Stimulated activated CD8-positive, alpha-beta memory T cell treated with anti-CD3 and anti-CD28 coated beads, Interleukin-7, amount 100 ng/mL, for 1 hour (primary cell): ENCODE measurements at places on chromosomes 4 and X.

DNA sequence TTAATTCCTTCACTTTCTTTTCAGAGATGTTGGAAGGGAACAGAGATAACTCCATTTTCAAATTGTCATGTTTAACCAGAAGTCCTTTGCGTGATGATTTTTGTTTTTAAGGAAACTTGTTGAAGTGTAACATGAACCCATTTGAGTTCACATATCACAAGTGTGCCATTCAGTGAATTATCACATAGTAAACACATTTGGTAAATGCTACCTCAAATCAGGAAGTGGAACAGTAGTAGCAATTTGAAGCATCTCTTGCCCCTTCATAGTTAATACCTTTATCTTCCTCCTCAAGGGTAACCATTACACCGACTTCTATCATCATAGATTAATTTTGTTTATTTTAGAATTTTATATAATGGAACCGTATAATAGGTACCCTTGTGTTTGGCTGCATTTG is 35.8 kb downstream of the KDM6A start:
- no peak for DNase-seq

- DNase-seq, result no peak
Measured at GRCh38 chrX:16604337-16604736, 45.6 kb upstream of the S100G start.

GRCh38 chr4:81736324-81736723 is 264.6 kb upstream of the RASGEF1B start:
- DNase-seq, result no peak

DNA sequence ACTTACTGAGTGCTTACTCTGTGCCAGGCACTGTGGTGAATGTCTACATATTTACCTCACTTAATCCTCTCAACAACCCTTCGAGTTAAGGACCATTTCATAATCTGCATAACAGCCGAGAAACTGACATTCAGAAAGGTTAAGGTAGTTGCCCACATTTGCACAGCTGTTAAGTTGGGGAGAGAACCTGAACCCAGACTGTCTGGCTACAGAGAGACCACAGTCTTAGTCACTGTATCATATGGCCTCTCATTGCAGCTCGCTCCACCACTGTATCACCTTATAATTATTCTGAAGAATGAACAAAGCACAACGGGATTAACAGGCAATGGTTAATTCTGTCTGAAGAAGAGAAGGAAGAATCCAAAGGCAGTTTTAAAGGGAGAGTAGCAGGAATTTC is 98.5 kb downstream of the ADGRA3 start:
- DNase-seq, result no peak

- no peak for DNase-seq
Measured at GRCh38 chr4:10495651-10496050, 38.4 kb upstream of the ZNF518B start.

DNA sequence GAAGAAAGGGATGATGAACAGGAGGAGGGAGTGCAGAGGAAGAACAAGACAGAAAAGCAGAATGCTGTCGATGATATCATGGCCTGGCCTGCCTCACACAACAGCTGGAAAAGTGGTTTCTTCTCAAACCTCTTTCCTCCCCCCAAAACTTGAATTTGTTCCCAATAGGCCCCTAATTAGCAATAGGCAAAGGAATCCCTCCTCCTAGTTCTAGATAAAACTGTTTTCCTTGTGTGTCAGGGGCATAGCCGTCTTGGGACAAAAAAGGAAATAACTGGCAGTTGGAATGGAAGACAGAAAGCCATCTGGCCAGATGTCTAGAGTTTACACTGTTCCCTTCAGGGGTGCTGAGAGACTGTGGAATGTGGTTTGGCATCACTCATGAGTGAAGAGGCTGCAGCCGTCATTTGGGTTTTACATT is 177.8 kb upstream of the C1QTNF7 start:
- no peak for DNase-seq

DNA sequence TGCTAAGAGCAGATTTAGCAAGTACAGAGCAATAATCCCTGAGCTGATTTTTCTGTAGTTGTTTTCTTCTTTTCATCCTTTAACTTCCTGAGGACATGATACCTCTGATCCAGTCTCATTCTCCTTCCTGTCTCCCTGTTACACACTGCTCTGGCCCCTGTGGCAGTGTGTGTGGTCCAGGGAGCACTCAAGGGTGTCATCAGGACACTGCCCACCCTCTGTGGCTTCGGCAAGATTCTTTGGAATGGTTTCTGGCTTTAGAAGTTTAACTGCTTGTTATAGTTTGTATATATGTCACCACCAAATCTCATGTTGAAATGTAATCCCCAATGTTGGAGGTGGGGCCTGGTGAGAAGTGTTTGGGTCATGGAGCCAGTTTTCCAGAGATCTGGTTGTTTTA is 637.3 kb downstream of the BCOR start:
- DNase-seq, result no peak

DNA sequence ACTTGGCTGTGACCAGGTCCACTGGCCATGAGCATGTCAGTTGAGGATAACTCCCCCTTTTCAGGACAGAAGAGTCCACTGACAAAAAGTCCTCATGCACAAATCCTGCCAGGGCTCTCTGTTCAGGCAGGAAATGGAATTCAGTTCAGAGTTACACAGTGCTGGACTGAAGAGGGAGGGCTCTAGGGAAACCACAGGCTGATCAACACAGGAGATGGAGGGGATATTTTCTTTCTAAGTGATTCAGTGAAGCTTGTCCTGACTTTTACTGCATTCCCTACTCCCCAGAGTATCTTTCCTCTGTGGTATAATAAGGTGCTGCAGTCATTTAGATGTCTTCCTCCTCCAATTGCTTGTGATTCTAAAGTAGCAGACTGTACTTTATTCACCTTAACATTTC is 335.5 kb upstream of the IGFBP7 start:
- DNase-seq, result no peak

- no peak for DNase-seq
Measured at GRCh38 chr4:24933684-24934275, 20.9 kb upstream of the CCDC149 start.

GRCh38 chr4:53103481-53103880 is 241.4 kb downstream of the RASL11B start:
- no peak for DNase-seq

GRCh38 chr4:116702949-116703348 is 382.4 kb downstream of the TRAM1L1 start:
- no peak for DNase-seq

- no peak for DNase-seq
Measured at GRCh38 chr4:3247399-3248177, 1.4 kb upstream of the MSANTD1 start.

GRCh38 chr4:82033862-82034261 is 339.9 kb downstream of the HNRNPD start:
- DNase-seq, result no peak

DNA sequence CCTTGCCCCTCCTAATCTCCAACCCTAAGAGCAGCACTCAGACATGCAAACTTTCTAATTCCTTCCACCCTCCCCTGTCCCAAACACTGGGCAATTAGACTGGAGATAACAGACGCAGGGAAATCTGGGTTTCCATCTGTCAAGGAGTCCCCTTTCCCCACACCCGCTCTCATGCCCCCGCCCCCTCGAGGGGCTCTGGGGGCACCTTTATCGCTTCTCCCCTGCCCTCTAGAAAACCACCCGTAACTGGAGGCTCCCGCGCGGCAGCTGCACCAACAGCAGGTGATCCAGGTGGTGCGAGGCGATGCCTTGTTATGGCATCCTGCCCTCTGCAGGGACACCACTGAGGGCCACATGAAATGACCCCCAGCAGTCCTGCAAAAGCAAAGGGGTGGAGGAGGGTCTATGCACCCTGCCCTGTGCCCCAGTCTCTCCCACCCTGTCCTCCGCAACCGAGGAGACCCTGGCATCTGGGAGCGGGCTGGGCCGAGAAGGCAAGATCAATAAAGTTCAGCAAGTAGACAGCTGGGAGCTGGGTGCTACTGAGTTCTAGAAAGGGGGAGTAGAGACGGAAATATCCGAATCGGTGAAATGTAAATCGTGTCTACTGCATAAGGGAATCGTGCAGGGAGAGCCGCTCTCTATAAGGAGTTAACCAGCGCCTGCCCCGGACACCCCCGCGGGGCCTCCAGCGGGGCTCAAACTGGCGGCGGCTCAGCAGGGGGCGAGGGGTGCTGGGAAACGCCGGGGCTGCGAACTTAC is 1.6 kb downstream of the KCTD8 start:
- DNase-seq, result no peak

DNA sequence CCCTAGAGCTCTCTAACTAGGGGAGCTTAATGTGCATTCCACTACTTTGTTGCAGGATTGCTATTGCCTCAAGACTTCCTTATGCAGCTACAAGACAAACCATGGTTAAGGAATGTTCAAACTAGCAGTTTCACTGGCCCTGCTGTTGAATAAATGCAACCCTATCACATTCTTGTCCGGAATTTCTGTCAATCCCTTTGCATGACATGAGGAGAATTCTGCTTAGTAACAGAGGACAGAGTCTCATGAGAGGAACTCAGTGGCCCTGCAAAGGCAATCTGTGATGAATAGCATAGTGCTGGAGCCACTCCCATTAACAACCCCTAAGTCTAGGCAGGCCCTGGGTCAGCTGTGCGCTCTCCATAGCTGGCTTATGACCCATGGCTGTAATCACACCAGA is 30.7 kb upstream of the SGMS2 start:
- no peak for DNase-seq

DNA sequence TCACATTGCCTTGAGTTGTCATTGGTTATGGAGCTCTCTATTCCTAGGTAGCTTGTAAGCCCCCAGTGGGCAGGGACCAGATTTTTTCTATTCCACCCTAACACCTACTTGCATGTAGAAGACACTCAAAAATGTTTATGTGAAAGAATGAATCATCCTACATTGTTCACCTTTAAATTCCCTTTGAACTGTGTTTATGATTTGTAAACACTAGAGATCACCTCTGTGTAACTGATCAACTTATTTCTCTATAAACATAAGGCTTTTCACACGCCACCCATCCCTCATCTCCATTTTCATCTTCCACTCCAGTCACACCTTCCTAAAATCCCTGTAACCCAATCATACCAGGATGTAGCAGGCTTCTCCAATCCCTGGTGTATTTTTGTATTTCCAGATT is 142.6 kb upstream of the LEF1 start:
- DNase-seq, result no peak

DNA sequence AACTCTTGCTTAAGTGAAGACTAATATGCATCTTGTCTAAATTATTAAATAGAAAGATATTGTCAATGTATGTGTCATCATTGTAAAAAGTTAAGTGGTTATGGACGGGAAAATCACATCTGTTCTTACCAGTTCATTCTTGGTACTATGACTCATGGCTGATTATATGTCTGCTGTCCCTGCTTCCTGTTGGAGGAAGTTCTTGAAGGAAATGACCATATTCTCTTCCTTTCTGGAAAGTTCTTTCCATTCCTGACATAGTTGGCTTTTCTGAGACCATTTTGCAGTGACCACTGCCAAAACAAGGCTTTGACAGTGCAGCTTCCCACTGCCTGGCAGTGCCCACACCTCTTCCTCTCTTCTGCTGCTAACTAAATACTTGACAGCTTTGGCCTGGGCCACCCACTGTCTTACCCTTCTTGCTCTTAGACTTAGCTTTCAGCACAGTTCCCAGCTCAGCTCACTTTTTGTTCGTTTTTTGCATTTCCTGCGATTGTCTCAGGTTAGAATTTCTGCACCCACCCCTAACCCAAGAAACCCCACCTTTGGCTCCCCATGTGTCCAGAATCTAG is 13.2 kb upstream of the CLDN24 start:
- no peak for DNase-seq

DNA sequence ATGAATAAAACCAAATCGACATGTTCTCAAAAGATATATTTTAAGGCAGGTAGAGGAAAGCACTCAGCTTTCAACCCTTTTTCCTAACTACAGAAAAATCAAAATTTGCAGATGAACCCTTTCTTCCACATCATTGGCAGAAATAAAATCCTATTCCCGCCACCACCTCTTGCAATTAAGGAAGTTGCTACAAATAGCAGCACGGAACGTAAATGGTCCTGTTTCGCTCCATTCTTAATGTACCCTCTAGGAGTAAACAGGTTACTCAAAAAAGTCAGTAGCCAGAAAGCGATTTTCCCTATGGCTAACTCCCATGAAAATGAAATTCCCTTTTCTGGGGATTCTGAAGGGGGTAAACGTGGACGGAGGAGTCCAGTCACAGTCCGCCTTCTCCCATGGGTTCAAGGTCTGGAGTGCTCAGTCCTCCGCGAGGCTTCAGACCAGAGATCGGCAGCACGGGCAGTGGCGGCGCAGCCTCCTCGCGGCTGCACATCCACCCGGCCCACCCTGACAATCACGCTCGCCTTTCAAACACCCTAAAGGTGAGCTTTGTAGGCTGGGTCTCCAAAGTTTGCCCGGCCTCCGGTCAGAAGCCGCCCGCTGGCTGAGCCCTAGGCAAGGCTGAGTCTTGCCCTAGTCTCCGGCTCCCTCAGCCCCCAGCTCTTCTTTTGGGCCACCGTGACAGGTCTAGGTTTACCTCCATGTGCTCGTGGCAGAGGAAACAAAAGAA is 1.8 kb downstream of the ATP11C start:
- no peak for DNase-seq

DNA sequence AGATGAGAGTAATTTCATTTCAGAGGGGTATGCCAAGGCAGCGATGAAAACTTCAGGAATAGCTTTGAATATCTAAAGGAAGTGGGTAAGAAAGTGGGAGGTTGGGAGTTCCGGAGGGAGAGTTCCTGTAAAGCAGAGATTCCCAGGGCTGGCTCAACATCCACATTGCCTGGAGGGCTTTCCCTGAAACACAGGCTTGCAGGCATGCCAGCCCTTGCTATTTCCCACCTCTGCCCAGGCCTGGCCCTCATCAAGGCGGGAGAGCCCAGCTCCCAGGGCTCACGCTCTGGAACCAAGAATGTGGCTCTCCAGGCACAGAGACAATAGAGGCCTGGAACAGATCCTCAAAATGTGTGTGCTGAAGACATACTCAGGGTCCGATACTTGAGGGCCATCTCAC is 43.8 kb upstream of the CLDN34 start:
- no peak for DNase-seq

DNA sequence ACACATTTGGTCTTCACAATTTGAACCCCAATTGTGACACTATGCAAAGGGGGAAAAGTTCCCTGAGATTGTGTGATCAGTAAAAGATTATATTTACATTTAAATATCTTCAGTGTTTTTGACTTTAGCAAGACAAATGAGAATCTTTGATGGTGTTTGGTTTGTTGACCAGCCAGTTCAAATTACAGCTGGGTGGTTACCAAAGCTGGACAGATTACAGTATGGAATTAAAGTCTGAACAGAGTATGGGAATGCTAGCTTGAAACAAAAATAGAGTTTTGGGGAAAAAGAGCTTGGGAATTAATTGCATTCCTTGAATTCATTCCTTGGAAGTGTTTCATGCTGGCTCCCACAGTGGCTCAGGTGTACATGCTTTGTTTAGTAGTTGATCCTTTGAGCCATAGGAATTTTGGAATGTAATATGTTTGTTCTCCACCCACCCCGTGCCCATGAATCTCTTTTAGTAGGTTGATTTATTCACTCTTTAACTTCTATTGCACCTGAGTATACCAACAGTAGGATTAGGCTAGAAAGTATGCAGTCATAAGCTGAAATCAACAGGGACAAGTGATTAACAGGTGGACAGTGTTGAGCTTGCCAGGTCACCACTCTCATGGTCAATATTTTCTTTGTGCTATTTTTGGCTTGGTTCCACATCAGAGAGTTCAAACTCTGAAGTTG is 81.1 kb upstream of the HELT start:
- no peak for DNase-seq
